ENCODE measurements at places on chromosomes 3 and 15.
A peak's percentile ranks its signal among the peaks of the same experiment; 100 is the strongest.

GRCh38 chr3:110576960-110577359 is 494.7 kb upstream of the NECTIN3 start:
- no peak for DNase-seq

DNA sequence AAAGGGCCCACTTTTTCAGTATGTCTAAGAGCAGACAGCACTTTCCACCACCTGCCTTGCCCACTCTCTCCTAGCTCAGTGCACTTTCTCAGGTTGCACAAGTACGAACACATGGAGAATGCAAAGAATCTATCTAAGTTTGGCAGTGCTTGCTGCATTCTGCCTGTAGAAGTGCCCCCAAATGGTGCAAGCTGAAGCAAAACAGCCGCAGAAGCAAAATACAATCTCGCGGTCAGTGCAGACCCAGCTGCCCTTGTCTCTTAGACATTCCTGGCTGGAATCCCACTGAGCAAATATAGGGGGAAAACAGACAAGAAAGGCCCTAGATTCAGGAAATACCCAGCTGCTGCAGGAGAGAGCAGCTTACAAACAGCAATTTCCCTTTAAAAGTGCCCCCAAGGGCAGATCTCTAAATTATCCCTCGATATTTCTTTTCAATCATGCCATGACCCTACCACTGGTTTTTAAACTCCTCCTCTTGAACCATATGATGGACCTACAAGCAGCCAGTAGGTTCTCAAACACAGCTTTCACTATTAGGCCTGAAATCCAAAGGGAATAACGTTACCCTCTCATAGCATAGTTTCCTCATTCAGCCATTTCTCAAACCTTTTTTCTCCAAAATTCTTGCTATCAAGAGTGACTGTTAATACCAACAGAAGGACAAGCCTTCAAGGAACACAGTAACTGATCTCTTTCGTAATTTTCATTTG is 67.0 kb downstream of the TNIK start:
- no peak for DNase-seq

DNA sequence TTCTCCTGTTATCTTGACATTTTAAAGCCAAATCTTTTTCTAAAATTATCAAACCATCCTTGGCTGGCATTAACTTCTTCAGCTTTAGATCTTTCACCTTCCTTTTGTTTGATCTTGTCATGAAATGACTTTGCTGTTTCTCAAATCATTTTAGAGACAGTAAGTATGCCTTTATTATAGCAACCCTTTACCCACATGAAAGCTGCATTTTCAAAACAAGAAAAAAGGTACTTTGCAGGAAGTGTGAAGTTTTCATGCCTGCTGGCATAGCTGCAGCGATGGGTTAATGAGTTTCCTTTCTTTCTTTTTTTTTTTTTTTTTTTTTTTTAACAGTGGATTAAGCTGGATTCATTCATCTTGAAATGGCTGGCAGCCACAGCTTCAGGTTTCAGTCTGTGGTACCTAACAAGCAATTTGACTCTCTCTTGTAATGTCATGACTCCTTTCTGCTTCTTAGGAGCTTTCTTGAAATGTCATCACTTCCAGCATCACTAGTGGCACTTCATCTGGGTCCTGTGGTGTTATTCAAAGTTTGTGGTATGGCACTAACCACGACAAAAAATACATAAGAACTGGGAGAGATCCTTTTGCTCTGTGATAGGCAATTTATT is 18.8 kb downstream of the SLC25A26 start:
- no peak for DNase-seq

- DNase-seq = peak; percentile 44
Observed at GRCh38 chr3:100401674-100402041, 319 bp downstream of the LNP1 start.

DNA sequence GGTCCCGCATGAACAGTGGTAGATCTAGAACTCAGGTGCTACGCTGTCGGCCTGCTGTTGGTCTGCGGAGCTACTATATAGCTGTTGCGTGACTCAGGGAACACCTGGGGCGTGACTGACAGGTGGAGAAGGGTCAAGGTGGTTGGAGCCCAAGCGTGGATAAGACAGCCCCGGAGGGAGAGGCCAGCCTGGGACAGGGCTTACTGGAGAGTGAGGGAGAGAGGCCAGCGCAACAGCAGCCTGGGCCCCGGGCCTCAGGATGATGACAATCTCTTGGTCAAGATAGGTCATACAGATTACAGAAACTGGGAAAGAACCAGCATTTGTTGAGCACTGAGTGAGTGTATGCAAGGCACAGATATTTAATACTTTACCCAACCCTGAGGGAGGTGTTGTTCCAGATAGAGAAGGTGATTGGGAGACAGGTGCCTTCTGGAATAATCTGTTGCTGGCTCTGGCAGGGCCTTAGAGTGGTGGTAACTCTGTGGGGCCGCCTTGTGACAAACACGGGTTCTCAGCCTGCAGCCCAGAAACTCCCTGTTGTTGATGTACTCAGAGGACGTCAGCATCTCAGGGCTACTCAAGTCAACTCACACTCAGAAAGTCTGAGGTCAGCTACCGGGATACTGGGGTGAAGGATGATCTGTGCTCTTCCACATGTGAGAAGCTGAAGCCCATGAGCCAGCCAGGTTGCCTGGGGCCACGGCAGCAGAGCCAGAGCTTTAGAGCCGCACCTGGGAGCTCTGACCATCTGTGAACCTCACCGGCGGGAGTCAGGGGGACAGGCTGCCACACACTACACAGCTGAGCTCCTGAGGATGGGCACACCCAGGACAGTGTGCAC is 265.4 kb upstream of the HES1 start:
- no peak for DNase-seq

- DNase-seq = no peak
Observed at GRCh38 chr3:16112910-16113504, 61.5 kb upstream of the GALNT15 start.
